ENCODE measurements at places on chromosomes 7 and 10. TPM values are rescaled to one million over a fixed set of nuclear protein-coding genes. Genes with fewer than 3 reads are reported as not detected.
A peak's percentile ranks its signal among the peaks of the same experiment; 100 is the strongest.

CRPPA gene
- 0.35 TPM for polyA plus RNA-seq

- no peaks in the 10 kb centered on the region for H3K27me3 ChIP-seq
- DNase-seq: no peak
- no peaks in the 10 kb centered on the region for H3K4me1 ChIP-seq
These were observed 96.6 kb upstream of the RNF32 start for GRCh38 chr7:156543699-156544598.

- H3K27me3 ChIP-seq: no peaks in the 10 kb centered on the region
- no peaks in the 10 kb centered on the region for H3K4me1 ChIP-seq
- H3K4me3 ChIP-seq: no peak overlapping the region
- no peak overlapping the region for H3K27ac ChIP-seq
- no peaks in the 10 kb centered on the region for H3K36me3 ChIP-seq
These were observed 74.2 kb downstream of the EEPD1 start for GRCh38 chr7:36227223-36227622.

SPDYE16 gene
- polyA plus RNA-seq: not detected

DNA sequence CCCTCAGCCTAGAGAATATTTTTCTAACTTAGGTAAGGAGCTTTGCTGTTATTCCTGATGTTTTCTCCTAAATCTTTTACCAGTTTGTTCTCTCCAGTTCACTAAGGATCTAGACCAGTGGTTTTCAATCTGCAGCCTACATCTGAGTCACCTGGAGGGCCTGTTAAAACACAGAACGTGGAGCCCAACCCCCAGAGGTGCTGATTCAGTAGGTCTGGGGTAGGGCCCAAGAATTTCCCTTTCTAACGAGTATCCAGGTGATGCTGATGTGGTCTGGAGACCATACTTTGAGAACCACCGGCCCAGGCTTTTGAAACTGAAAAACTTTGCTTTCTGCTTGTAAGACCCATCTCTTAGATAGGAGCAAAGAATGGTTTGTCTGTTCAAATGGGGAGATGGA lies 51.2 kb upstream of the KMT2E start:
- H3K27me3 ChIP-seq: no peaks in the 10 kb centered on the region
- peak overlapping the region; percentile 82 for H3K27ac ChIP-seq
- H3K4me1 ChIP-seq: peaks cover 48% of the 10 kb centered on the region
- H3K36me3 ChIP-seq: no peaks in the 10 kb centered on the region
- DNase-seq: no peak

MNX1 gene
- polyA plus RNA-seq: not detected

DNA sequence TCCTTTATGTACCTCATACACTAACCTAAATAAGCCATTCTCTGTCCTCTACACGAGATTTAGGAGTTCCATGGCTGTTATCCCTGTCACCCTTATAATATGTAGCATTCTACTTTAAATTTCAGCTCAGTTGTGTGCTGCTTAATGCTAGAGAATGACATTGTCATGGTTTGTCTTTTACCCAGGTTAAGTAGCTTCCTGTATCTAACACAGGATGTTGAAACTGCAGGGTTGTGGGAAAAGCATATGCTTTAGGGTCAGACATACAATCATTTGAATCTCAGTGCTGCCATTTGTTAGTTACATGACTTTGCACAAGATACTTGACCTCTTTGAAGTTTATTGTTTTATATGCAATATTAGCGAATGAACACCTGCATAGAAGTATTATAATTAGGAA lies 235.1 kb upstream of the CACNA2D1 start:
- H3K4me1 ChIP-seq: no peaks in the 10 kb centered on the region
- no peak for DNase-seq
- H3K27ac ChIP-seq: no peak overlapping the region
- H3K36me3 ChIP-seq: no peaks in the 10 kb centered on the region

DNA sequence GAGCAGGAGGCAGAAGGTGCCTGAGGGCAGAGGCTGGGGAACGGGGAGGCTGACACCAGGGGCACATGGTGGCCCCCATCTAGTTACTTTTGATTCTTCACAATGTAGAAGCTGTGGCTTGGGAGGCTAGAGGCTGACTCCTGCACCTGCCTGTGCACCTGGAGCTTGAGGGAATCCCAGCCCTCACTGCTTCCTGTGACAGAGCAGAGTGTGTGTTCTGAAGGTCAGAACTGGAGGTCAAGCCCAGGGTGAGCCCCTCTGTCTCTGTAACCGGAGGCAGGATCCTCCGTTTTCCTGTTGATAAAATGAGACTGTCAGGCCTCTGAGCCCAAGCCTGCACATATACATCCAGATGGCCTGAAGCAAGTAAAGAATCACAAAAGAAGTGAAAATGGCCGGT lies 124.8 kb downstream of the ACTR3B start:
- DNase-seq: peak; percentile 49
- no peaks in the 10 kb centered on the region for H3K27me3 ChIP-seq
- no peak overlapping the region for H3K4me3 ChIP-seq
- no peaks in the 10 kb centered on the region for H3K36me3 ChIP-seq
- H3K27ac ChIP-seq: no peak overlapping the region
- no peaks in the 10 kb centered on the region for H3K4me1 ChIP-seq

GRCh38 chr7:88664630-88665233 lies 94.8 kb upstream of the ZNF804B start:
- H3K4me3 ChIP-seq: no peak overlapping the region
- H3K4me1 ChIP-seq: no peaks in the 10 kb centered on the region
- no peak overlapping the region for H3K27ac ChIP-seq
- H3K36me3 ChIP-seq: no peaks in the 10 kb centered on the region

CABCOCO1 gene
- 0.06 TPM for polyA plus RNA-seq

DNA sequence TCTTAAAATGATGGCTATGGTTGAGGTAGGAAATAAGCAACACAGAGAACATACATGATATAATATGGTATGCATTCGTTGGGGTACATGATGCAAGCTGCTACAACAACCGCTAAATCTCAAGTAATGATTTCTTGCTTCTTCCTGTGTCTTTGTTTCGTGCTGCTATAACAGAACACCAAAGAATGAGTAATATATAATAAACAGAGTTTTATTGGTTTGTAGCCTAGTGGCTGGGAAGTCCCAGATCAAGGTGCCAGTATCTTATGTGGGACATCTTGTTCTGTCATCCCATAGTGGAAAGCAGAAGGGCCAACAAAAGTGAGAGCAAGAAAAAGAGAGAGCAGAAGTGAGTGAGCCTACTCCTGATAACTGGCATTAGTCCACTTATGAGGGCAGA lies 689.7 kb downstream of the SUGCT start:
- no peaks in the 10 kb centered on the region for H3K27me3 ChIP-seq
- H3K4me3 ChIP-seq: no peak overlapping the region
- no peak overlapping the region for H3K27ac ChIP-seq
- H3K4me1 ChIP-seq: no peaks in the 10 kb centered on the region
- DNase-seq: no peak

- peak overlapping the region; percentile 92 for H3K27ac ChIP-seq
- no peak for DNase-seq
- H3K27me3 ChIP-seq: peaks cover 27% of the 10 kb centered on the region
- no peaks in the 10 kb centered on the region for H3K4me1 ChIP-seq
- H3K36me3 ChIP-seq: no peaks in the 10 kb centered on the region
- H3K4me3 ChIP-seq: peak overlapping the region; percentile 30
These were observed 733 bp downstream of the PRKCQ start for GRCh38 chr10:6579183-6579903.

SPAM1 gene
- polyA plus RNA-seq: not detected

DNA sequence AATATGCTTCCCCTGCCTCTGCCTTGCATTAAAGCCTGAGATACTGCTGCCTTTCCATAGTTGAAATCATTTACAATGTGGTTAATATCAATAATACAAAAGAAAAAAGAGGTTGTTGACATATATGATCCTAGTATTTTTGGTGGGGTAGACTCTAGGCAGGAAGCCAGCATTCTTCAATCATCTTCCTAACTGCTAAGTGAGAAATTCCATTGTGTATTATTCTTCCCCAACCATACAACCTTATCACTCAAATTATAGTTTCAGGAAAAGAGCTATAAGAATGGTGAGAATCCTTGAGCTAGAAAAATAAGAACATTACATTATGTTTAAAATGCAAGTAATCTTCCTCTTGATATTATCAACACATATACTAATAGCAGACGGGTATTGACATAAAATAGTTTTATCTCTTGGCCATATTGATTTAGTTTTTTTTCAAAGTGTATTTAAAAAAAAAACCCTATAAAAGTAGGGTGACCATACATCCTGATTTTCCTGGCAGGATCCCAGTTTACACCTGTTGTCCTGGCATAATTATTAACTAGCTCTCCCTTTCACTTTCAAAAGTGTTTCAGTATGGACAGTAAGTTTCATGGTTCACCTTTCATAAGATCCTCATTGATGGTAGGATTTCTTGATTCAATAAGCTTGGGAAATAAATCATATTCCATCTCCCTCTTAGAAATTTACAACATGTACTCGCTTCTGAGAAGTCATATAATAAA lies 33.4 kb upstream of the WASL start:
- H3K27me3 ChIP-seq: no peaks in the 10 kb centered on the region
- no peaks in the 10 kb centered on the region for H3K36me3 ChIP-seq

DNA sequence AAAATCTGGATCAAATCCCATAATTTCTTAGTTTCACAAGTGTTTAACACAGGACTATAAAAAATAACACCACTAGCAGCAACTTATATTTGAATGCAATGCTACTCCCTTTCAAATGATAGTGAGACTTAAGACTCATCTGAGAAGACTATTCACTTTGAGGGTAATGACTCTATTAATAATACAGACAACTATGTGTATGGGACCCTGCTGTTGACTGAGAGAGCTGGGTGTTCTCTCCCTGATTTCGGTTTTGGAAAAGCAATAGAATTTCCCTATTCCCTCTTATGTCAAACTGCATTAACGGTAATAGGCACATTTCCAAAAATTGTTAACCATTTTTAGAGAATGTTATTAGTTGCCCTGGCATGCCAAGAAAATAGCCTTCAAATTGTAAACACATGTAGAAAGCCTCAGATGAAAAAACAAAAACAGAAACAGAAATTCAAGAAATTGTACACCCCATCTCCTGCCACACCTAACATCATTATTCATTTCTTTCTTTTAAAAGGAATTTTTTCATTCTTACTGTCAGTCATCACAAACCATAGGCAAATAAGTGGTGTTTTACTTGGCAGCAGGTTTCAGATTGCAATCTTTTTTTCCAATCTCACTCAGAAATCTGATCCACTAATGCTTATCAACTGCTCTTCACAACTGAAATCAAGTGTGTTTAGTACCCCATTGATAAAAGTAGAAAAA lies 153.7 kb downstream of the TFPI2 start:
- no peaks in the 10 kb centered on the region for H3K27me3 ChIP-seq
- H3K27ac ChIP-seq: no peak overlapping the region
- no peaks in the 10 kb centered on the region for H3K36me3 ChIP-seq
- no peak for DNase-seq
- no peak overlapping the region for H3K4me3 ChIP-seq
